ENCODE measurements at places on chromosomes 13 and 19.

GRCh38 chr13:36806102-36806501, 12.9 kb upstream of the RFXAP start:
- no peak for DNase-seq

- DNase-seq = no peak
These were observed 256.1 kb upstream of the MAB21L1 start for GRCh38 chr13:35732565-35732964.

- no peak for DNase-seq
These were observed 26.1 kb downstream of the PPP5C start for GRCh38 chr19:46372901-46373490.

GRCh38 chr13:47121092-47121763, 224.4 kb upstream of the HTR2A start:
- no peak for DNase-seq

- no peak for DNase-seq
These were observed 19.1 kb upstream of the TEX101 start for GRCh38 chr19:43395561-43395960.

GRCh38 chr13:24381541-24382265, 72.3 kb downstream of the C1QTNF9 start:
- DNase-seq = no peak

DNA sequence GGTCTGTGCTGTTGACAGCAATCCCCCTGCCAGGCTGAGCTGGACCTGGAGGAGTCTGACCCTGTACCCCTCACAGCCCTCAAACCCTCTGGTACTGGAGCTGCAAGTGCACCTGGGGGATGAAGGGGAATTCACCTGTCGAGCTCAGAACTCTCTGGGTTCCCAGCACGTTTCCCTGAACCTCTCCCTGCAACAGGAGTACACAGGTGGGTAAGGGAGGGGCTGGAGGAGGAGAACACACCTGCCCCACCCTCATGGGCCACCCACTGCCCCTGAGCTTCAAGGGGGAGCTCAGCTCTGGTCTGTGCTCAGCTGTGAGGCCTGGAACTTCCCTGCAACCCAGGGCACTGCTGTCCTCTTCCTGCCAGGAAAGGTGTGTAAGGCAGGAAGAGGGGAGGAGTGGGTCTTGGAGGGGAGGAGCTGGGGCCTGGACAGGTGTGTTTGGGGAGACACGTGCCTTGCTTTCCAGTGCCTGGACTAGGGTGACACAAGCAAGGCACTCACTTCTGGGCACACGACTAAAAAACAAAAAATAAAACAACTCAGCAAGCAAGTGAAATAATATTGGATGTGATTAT, 3.9 kb downstream of the SIGLEC7 start:
- no peak for DNase-seq

DNA sequence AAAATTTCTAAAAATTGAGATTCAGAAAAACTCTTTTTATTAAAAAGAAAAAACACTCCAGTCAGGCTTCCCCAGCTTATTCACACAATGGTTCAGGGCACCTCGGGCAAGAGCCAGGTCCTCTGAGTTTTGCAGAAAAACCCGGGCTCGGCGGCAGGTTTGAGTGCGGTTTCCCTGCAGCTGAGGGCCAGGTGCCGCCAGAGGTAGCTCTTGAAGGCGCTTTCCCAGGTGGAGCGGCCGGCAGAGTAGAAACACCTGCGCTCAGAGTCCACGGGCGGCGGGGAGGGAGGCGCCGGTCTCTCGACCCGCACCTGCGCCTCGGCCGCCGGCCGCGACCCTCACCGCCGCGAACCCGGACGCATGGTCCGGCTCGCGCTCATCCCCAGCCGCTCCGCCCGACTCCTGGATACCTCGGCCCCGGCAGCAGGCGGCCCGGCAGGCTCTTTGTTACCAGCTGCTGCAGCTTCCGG, 444 bp downstream of the PROSER1 start:
- DNase-seq = no peak

DNA sequence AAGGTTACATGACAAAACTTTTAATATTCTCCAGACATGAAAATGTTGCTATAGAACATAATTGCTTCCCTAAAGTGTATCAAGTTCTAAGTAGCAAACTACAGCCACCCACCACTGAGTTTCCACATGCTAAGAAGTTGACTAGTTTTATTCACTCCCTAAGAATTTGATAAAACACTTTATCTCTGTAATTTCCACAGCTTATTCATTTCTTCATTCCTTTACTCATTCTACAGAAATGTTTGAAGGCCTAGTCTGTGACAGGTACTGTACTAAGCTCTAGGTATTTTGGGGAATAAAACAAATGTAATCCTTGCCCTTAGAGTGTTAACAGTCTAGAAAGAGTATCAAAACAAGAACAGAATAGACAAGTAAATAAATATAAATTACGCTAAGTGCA, 101.8 kb upstream of the DIAPH3 start:
- no peak for DNase-seq

DNA sequence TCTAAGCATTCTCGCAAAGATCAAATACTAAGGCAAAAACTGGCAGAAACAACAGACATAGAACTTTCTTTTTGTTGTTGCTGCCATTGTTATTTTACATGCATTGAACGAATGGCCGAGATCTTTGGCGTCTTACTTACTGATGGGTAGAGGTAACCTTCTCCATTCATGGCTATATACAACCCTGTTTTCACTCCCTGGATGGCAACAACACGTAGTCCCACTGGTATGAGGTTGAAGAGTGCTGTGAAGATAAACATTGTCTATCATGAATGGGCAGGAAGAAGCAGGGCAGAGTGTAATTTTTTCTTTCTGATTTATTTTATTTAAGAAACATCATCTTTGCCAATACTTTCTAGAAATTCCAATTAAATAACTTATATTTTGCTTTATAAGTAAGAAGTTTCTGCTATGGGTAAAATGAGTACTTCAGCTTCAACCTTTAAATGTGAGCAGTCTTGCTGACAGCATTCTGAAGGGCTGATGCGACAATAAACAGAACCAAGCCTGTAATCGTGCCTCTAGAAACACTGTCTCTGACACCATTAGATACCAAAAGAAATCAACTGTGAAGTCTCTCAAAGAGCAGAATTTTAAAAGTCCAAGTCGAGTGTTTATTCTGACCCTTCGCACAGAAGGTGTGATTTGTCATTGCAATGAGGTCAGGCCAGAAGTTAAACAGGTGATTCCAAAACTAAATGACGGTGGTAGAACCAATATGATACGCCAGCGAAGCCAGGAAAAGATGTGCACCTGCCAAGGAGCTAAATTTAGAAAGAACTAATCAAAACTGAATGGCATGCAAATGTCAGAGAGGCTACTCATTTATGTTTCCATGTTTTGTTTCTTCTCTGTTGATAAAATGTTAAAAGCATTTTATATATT, 416.4 kb downstream of the ITGBL1 start:
- DNase-seq = no peak

DNA sequence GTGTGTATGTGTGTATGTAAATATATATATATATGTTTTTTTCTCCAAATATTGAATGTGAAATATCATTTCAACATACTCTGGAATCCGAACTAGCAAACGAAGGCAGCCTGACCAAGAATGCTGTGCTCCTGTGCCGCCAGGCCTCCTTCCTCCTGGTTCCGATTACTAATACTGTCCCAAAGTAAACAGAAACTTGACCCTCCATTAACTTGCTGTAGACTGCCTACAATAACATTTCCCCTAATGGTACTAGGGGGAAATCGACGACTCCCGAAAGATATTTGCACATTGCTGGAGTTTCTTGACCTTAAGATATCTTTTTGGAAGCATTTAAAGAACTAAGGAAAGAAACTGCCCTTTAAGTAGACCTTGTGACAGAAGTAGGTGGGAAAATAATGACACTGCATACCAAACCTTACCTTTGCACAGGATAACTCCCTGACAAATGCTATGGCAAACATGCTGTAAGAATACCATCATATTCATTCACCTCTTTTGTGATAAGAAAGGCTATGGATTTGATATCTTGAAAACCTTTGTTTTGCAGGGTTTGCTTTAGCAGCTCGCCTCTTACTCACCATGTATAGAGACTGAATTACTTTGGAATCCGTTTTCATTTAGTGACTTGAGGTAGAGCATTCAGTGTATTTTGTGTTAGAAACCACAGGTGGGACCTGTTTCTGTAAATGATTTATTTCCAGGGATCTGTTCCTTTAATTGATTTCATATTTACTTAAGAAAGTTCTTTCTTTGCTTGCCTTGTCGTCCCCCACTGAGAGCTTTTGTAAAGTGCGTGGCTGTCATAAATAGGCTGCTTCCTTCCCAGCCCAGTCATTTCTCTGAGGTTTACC, 80.1 kb downstream of the KLF5 start:
- no peak for DNase-seq

- no peak for DNase-seq
These were observed 31.8 kb downstream of the RAB20 start for GRCh38 chr13:110529522-110530311.

- no peak for DNase-seq
These were observed 70.5 kb downstream of the GADD45B start for GRCh38 chr19:2546128-2547032.

- no peak for DNase-seq
These were observed 113.3 kb downstream of the SIPA1L3 start for GRCh38 chr19:38020311-38020710.

DNA sequence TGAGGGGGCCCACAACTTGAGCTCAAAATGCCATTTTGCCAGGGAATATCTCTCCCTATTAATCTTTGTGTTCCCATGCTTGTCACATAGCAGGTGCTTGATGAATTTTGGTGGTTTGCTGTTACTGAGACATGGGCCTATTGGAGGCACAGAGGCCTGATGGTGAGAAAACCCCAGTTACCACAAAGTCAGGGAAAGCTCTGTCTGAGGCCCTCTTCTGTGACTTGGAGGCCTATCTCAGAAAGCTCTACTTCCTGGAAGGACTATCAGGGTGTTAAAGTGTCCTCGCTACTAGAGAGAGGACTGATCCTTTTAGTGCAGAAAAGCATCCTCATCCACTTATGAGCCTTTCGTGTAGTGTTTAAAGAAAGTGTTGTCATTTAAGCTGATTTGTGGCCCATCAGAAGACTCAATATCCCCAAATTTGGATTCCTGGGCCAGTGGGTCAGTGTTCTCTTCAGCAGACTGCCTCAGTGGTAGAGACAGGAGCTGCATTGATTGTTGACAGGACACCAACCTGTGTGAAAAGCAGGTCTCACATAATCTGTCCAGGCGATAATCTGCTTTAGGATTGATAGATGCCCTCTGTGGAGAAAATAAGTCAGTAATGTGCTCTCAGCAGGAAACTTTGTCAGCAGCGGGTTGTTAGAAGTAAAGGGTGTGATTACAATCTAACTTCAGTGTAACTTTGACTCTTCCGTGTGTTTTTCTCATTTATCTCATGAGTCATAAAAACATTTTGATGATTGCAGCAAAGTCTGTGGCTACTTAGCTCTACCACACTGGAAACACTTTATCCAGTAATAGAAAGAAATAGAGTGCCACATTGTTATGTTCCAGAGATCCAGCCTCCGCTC, 121.0 kb downstream of the AKAP11 start:
- DNase-seq = peak; percentile 53

GRCh38 chr13:75907044-75907443, 270.9 kb downstream of the LMO7 start:
- no peak for DNase-seq

DNA sequence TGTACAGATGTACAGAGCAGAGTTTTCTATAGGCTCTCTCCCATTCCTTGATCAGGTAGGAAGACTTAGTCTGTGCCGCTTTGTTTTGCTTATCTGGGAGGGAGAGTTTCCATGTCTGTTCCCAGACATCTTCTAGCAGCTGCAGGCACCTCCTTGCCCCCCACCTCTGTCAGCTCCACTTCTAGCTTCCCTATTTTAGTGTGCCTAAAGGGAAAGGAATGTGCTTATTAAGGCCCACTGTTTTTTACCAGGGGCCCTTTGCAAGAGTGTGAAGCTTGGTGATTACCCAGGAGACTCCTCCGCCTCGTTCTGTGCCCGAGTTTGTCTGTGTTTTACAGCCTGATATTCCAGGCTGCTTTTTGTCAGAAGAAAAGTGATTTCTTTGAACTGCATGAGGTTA, 1984.4 kb downstream of the OLFM4 start:
- no peak for DNase-seq

DNA sequence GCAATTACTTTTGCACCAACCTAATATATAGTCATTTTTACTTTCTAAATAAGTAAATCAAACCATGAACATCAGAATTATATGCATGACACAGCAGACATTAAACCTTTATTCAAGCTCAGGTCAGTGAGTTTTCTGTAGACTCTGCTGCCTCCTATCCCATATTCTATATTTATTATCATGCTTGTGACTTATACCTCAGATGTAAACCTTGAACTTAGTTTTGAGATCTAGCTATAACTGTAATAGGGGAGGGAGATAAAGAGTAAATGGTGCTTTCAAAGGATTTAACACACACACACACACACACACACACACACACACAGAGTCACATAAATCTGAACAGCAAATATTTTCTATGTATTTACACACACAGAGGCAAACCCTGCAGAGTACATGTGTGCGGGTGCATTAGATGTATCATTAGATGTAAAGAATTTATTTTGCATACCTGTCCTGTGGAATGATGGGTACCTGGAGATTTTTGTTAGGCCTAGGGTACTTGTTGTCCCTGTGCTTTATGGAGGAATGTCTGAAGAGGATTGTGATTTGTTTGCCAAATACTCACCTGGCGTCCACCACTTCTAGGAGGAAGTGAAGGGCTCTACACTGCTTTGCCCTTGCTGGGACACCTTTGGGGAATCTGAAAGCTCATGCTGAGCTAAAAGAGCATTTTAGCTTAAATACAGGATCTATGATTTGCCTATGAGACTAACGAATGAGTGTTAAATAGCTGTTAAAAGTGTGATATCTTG, 521.9 kb downstream of the KLF5 start:
- no peak for DNase-seq

- DNase-seq = no peak
These were observed 81.4 kb downstream of the KCTD12 start for GRCh38 chr13:76804801-76805200.

DNA sequence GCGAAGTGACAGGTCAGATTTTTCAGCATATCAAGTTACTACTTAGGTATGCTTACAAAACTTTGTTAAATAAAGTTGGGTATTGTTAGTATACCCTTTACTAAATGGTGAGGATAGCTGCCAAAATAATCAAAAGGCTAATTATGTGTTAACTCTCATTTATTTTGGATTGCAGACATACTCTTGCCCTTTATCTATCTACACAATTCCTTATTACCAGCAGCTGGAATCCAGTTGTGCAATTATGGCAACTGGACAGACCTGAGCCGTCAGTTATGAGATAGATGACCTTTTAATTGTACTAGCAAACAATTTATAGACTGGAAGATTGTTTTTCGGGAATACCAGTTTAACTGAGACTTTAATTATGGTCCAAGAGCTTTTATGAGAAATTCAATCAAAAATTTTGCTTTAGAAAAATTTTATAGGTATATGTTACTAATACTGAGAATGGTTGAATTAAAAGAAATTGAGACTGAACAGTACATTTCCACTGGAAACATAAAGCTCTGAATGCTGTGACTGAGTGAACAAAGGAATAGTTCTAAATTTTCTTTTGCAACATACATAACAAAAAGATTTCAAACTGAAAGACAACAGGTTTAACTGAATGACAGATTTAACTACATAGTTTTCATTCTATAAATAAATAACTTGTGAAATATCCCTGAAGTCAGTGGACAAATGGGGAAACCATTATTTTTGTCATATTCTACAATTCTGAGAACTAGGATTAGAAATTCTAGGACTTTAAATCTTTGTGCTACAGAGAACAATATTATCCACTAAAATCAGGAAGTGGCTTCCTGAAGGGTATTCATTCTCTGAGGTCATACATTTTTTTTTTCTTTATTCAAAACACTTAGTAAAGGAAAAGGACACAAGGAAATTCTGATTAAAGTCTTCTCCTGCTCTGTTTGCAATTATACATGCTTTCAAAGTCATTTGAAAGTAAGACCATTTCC, 97.4 kb downstream of the ZC3H13 start:
- no peak for DNase-seq
